ENCODE measurements at places on chromosomes 11 and 22.

DNA sequence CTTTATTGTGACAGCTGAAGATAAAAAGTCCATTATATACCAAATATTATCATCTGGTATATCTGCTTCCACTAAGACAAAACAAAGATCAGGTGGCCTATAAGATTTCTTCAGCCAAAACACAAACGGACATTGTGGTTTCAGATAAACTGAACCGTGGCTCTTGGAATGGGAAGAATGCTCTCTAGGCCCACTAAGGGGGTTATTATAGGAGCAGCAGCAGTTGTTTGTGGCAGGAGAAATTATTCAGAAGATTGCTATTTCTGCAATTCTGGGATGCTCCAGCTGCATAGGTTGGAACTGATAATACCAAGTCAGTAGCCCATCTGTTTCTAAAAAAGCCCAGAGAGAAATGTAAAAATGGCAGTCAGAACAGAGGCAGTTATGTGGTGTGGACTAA is 145.3 kb downstream of the NCAM1 start:
- H3K27me3 ChIP-seq, result no peaks in the 10 kb centered on the region
- H3K27ac ChIP-seq, result no peak overlapping the region
- no peaks in the 10 kb centered on the region for H3K4me1 ChIP-seq
- no peak for DNase-seq
- H3K4me3 ChIP-seq, result no peak overlapping the region

DNA sequence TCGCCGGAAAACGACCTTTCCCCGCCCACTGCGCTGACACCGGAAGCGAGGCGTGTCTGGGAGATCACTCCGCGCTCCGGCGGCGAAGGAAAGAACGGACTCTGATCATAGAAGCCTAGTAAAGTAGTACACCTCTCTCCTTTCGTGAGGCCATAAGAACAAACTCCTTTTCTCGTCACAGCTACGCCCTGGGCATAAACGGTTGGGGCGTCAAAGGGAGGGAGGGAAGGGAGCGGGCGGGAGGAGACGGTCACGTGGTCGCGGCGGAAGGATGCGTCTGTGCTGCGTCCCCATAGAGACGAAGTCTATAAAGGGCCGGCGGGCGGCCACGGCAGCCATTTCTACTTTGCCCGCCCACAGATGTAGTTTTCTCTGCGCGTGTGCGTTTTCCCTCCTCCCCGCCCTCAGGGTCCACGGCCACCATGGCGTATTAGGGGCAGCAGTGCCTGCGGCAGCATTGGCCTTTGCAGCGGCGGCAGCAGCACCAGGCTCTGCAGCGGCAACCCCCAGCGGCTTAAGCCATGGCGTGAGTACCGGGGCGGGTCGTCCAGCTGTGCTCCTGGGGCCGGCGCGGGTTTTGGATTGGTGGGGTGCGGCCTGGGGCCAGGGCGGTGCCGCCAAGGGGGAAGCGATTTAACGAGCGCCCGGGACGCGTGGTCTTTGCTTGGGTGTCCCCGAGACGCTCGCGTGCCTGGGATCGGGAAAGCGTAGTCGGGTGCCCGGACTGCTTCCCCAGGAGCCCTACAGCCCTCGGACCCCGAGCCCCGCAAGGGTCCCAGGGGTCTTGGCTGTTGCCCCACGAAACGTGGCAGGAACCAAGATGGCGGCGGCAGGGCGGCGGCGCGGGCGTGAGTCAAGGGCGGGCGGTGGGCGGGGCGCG is at the start of gene ATF4:
Gene ATF4 (plus strand): TSS at position 337 of the 880 bp plus-strand sequence. CDS start 884 bp downstream, outside the sequence.
- peak; percentile 97 for DNase-seq
- H3K36me3 ChIP-seq, result peaks cover 47% of the 10 kb centered on the region
- H3K4me1 ChIP-seq, result peaks cover 24% of the 10 kb centered on the region
- H3K27me3 ChIP-seq, result no peaks in the 10 kb centered on the region

GRCh38 chr11:72668629-72669347 is 5.4 kb downstream of the PDE2A start:
- H3K4me3 ChIP-seq, result no peak overlapping the region
- DNase-seq, result no peak
- H3K4me1 ChIP-seq, result peaks cover 4% of the 10 kb centered on the region
- H3K27me3 ChIP-seq, result peaks cover 93% of the 10 kb centered on the region
- H3K36me3 ChIP-seq, result no peaks in the 10 kb centered on the region
- H3K27ac ChIP-seq, result no peak overlapping the region

DNA sequence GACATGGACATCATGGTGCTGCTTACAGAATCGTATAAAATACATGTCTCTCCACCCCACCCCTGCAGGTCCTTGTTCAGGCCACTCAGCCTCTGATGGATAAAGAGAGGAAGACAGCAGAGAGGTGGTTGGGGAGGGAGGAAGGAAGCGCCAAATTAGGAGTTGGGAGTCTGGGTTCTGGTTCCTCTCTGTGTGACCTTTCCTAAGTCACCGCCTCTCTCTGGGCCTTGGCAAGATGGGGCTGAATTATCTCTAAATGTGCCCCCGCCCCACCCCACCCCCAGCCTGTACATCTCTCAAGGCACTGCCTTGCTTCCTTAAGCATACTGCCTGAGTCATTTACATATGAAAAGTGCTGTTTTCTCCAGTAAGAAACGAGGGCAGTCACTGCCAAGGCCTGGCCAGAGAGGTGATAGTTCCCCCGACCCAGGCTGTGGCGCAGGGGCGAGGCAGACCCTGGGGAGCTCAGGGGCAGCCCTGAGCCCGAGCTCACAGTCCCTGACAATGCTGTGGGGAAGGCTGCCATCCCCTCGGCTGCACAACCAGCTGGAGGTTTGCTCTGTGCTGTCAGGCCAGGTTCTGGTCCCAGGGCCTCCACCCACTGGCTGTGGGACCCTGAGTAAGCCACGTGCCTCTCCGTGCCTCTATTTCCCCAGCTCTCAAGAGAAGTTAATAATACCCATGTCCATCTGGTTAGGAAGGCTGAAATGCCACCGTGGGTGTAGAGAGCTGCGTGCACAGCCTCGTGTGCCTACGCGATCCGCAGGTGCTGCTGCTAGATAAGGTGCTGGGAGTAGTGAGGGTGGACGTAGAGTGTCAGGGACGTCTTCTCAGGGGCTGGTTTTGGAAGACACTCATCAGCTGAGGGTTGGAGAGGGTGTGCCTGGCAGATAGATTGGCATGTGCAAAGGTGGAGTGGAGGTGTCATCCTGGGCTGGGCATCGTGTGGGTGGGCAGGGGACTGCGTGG is 55.3 kb downstream of the CACNA1I start:
- no peak overlapping the region for H3K27ac ChIP-seq
- no peaks in the 10 kb centered on the region for H3K36me3 ChIP-seq
- DNase-seq, result no peak
- peaks cover 77% of the 10 kb centered on the region for H3K27me3 ChIP-seq
- H3K4me3 ChIP-seq, result no peak overlapping the region

DNA sequence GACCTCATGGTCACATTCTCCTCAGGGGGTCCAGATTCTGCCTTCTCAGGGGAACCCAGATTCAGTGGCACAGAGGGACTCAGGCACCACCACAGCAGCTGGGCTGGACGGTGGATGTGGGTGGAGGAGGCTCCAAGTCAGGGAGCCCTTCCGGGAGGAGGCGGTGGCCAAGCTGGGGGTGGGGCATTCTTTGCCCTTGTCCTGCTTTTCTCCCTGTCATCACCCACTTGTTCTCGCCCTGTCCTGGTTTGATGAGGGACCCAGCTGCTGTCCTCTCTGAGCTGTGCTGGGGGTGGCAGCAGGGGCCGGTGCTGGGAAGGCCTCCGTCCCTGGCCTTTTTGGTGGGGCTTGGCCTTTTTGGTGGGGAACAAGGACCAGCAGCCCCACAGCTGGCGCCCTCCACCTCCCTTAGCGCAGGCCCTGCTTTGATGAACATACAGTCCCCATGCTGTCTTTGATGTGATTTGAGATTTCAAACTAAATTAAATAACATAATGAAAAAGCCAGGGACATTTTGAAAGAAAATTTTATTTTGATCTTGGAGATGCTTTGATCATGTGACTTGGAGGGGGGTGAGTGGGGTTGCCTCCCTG is 1168.2 kb downstream of the BRD1 start:
- H3K27ac ChIP-seq, result no peak overlapping the region
- H3K4me1 ChIP-seq, result no peaks in the 10 kb centered on the region
- H3K36me3 ChIP-seq, result no peaks in the 10 kb centered on the region

GRCh38 chr11:100903284-100903683 is 216.2 kb downstream of the ARHGAP42 start:
- H3K36me3 ChIP-seq, result no peaks in the 10 kb centered on the region
- no peak for DNase-seq
- H3K27me3 ChIP-seq, result no peaks in the 10 kb centered on the region
- no peak overlapping the region for H3K27ac ChIP-seq
- H3K4me3 ChIP-seq, result no peak overlapping the region

DNA sequence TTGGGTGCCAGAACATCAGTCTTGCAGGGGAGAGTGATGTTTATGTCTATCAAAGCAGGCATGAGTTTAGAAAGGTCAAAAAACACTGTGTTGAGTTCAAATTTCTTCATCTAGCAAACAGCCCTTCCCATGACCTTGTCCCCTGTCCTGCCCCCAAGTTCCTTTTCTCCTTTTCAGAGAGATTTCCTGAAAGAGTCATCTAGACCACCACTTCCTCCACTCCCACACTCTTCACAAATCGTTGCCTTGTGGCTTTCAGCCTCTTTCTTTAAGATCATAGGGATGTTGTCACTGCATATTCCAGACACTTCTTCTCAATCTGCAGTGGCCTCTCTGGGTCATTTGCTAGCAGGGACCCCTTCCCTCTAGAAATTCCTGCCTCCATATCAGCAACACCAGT is 290.5 kb downstream of the TENM4 start:
- no peaks in the 10 kb centered on the region for H3K27me3 ChIP-seq
- DNase-seq, result no peak
- H3K27ac ChIP-seq, result no peak overlapping the region
- no peaks in the 10 kb centered on the region for H3K4me1 ChIP-seq
- H3K36me3 ChIP-seq, result no peaks in the 10 kb centered on the region

- no peak overlapping the region for H3K4me3 ChIP-seq
- H3K4me1 ChIP-seq, result peaks cover 22% of the 10 kb centered on the region
- DNase-seq, result no peak
- peaks cover 70% of the 10 kb centered on the region for H3K27me3 ChIP-seq
- H3K36me3 ChIP-seq, result no peaks in the 10 kb centered on the region
- H3K27ac ChIP-seq, result no peak overlapping the region
Observed at GRCh38 chr11:64712430-64713015, 10.5 kb downstream of the NRXN2 start.

GRCh38 chr22:17734187-17734586 is 40.1 kb downstream of the BID start:
- H3K36me3 ChIP-seq, result peaks cover 78% of the 10 kb centered on the region
- H3K27me3 ChIP-seq, result no peaks in the 10 kb centered on the region
- no peak overlapping the region for H3K4me3 ChIP-seq
- H3K27ac ChIP-seq, result peak overlapping the region; percentile 9

DNA sequence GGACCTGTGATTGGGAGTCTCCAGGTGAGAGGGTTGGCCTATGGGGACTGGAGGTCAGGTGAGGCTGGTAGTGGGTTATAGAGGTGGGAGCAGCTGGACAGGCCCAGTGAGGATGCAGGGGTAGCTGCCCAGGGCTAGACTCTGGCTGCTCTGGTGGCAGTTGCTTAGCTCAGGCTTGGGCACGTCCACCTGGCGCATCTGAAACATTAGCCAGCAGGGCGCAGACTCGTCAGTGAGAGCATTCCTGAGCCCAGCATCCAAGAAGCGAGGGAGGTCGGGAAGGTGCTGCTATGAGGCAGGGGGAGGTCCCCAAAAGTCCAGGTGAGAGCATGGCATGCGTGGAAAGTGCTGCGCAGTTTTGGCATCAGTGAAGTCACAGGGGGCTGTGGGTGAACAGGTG is 3.5 kb upstream of the GGT1 start:
- peaks cover 10% of the 10 kb centered on the region for H3K4me1 ChIP-seq
- no peak overlapping the region for H3K27ac ChIP-seq
- no peak for DNase-seq
- H3K27me3 ChIP-seq, result no peaks in the 10 kb centered on the region
- no peaks in the 10 kb centered on the region for H3K36me3 ChIP-seq

DNA sequence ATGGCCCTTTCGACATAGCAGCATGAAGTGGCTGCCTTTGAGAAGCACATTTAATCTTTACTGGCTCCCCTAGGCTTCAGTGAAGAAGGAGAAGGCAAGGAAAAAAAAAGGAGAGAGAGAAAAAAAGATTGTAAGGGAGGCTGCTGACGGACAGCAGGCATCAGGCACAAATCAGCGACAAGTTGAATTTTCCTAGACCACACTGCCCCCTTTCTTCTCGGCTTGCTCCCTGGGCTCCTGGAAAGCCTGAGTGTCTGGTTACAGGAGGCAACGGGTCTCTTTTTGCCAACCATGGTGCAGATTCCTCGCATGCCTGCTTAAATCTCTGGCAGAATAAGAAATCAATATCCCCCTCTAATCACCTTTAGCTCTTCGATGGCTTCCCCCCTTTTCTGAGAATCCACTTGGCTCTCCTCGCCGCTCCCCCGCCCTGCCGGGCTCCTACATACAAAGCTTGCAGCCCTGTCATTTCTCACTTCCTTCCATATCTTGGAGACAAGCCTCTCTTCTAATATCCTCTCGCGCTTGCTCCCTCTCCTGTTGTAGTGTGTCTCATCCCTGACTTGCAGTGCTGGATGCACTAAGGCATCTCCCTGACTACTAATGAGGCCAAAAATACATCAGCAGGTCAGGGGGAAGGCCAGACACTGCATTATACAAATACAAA is 14.3 kb downstream of the BLID start:
- H3K4me1 ChIP-seq, result peaks cover 5% of the 10 kb centered on the region
- H3K36me3 ChIP-seq, result no peaks in the 10 kb centered on the region
- no peak for DNase-seq
- H3K27ac ChIP-seq, result no peak overlapping the region

- no peaks in the 10 kb centered on the region for H3K4me1 ChIP-seq
- H3K27ac ChIP-seq, result no peak overlapping the region
- no peak for DNase-seq
- no peaks in the 10 kb centered on the region for H3K27me3 ChIP-seq
- no peak overlapping the region for H3K4me3 ChIP-seq
Observed at GRCh38 chr11:32034680-32035079, 56.2 kb upstream of the RCN1 start.

DNA sequence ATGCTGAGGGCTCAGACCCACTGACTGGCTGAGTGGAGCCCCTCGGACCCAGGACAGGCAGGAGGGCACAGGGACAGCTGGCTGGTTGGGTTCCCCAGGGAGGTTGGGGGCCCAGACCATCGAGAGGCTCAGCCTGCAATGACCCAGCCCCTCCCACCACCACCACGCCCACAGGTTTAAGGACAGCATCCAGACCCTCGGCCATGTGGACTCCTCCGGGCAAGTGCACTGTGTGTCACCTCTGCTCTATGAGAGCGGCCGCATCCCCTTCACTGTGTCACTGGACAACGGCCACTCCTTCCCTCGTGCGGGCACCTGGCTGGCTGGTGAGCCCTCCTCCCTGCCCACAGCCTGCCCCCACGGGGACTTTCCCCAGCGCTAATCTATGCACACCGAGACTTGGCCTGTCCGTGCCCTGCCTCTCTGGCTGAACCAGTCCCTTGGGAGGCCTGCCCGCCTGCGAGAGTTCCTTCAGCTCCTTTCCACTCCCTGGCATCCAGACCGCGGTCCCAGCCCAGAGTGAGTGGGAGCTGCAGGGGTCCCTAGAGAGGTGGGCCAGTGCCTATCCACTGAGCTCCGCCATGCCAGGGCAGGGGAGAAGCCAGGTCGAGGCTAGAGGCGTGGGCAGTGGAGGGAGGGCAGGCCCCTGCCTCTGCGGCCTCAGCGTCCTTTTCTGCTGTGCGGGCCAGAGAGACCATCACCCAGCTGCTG is 2.2 kb downstream of the SUSD2 start:
- no peaks in the 10 kb centered on the region for H3K27me3 ChIP-seq
- H3K27ac ChIP-seq, result no peak overlapping the region
- H3K36me3 ChIP-seq, result peaks cover 13% of the 10 kb centered on the region
- DNase-seq, result no peak
